ENCODE measurements at places on chromosomes 1 and 21.

DNA sequence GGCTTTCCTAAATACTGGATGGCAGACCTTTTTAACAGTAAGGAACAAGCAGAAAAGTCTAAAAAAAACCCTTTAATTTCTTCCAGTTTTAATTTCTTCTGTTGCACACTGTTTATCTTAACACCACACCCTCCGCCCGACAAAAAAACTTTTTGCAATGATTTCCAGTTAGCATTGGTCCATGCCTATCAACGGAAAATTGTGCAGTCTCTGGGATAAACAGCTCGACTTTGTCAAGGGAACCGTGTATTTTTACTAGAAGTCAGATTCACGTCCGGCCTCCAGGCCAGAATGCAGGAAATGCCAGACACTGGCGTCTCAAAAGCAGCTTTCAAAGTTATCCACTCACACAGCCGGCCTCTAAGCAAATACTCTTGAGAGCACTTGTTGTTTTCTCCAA lies 378 bp upstream of the NUP210L start:
- no peak for DNase-seq

DNA sequence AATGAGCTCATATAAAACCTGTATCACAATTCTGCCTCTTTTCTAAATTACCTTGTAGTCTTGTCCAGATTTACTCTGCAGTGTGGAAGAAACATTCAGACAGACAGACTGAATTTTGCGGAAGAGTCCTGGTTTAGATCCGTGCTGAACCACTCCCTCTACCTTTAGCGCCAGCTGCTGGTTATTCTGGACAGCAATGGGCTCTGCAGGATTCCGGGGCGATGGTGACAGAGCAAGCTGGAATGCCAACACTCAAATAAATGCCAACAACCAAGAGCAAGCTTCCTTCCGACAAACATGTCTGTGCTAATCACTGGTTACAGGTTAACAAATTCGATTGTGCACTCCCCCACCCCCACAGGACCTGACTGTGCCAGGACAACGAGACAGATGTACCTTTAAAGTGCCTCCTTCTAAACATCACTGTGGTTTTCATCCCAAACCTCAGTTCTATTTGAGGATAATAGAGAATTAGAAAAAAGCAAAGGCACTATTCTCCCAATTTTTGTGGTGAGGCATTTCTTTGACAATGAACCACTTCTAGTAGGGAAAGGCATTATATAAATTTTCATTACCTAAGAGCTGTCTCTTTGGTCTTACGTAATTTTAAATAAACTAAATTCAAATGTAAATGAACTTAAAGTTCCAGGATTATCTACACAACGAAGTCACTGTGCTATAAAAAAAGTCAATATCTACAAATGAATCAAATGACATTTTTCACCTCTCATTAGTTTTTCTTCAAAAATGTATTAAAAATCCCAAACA lies 90.4 kb downstream of the INTS7 start:
- peak; percentile 79 for DNase-seq

DNA sequence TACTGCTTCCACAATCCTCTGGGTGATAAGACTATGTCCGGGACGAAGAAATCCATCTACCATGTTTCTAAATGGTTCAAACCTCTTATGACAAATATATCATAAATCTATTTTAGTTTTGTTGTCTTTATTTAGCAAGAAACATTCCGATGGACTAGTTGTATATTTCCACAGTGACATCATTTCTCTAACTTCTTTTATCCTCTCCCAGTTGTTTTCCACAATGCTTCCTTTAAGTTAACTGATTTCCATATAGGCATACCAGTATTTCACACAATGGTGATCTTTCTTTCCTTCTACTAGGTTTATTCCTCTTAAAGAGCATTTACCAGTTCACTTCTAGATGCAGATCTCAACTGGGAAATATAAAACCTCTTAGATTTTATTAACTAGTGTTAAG lies 44.8 kb downstream of the USP1 start:
- DNase-seq = peak; percentile 17

DNA sequence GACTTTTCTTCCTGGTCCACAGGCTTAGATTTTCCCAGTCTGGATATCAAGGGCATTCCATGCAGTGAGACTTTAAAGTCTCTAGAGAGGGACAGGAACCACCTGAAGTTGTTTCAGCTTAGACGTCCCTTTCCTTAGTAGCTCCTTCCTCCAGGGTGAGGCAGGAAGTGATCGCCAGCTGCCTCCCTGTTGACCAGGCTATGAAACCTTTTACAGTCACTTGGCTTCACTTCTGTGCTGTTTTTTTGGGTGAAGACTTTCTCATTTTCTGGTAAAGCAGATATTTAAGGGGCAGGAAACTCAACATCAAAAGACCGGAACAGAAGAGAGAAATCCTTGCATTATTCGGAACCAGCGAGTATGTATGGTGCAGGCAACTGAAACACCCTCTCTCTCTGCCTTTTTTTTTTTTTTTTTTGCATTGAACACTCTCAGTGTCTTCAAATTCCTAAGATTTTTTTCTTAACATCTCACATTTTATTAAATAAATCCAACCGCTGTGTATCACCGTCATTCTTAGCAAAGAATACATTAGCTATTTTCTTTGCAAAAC lies 234.6 kb upstream of the IRF2BP2 start:
- peak; percentile 15 for DNase-seq

- no peak for DNase-seq
Observed at GRCh38 chr1:184433956-184434502, 47.2 kb downstream of the C1orf21 start.

- no peak for DNase-seq
Observed at GRCh38 chr1:61604684-61605083, 120.3 kb downstream of the TM2D1 start.

DNA sequence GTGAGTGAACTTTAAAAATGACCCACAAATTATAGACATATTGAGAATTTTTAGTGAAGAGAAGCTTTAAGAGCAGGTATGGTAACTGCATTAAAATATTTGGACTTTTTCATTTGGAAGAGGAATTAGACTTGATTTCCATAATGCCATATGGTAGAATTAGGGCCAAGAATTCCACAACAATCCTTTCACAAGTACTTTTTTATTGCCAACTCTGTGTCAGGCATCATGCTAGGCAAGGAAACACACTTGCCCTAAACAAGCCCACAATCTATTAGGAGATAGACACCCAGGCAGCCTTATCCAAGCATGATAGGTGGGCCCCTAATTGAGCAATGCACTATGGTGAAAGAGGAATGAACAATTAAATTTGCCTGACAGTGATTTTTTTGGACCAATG lies 353.0 kb downstream of the TGFB2 start:
- no peak for DNase-seq

DNA sequence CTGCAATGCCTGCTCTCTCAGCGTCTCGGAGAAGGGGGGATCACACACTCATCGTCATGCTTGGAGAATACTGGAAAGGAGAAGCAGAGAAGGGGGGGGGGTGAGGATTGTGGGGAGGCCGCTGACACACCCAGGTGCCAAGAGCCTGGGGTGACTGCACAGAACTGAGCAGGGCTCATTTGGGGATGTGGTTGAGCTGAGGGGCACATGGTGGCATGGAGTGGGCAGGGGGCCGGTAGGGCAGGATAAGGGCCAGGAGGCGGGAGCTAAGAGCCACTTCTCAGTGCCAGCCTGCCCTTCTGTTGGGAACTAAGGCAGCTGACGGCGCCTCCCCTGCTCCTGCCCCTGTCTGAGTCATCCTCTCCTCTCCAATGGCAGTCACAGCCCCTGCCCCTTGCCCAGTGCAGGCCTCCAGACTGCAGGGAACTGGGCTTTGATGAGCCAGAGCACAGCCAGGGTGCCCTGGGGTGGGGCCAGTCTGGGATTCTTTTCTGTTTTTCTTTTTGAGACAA lies 27.2 kb downstream of the MRPL37 start:
- DNase-seq = peak; percentile 66

GRCh38 chr1:59671066-59671952 lies 143.4 kb upstream of the HOOK1 start:
- no peak for DNase-seq

DNA sequence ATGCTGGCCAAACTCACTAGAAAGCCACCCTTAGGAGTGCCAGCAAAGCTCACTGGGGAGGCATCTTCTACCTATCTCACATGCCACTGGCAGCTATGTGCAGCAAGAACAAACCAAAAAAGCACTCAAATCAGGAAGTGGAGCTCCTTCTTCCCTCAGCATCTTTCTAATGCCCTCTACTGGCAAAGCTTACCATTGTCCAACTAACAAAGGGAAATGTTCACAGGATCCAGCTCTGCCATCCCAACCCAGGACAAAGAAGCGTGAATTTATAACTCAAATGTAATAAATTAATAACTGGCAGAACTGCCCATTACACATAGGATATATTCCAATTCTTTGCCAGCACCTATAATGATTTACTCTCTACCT lies 38.9 kb downstream of the LEPR start:
- peak; percentile 50 for DNase-seq

GRCh38 chr1:151590961-151591360 lies 20.9 kb upstream of the SNX27 start:
- DNase-seq = no peak

DNA sequence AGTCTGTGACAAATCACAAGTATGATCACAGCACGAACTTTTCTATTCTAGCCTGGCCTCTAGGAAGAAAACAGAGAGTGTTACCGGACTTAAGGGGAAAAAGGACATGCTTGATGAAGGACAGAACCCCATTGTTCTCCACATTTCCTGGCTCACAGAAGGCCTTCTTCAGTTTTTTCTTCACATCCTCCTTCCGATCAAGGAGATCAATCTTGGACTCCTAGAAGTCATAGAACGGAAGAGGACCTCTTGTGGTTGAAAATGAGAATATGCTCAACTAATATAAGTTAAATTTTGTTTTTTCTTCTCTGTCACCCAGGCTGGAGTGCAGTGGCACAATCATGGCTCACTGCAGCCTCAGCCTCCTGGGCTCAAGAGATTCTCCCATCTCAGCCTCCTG lies 30.3 kb downstream of the YARS1 start:
- no peak for DNase-seq

GRCh38 chr1:84103197-84103992 lies 40.7 kb upstream of the PRKACB start:
- peak; percentile 93 for DNase-seq

DNA sequence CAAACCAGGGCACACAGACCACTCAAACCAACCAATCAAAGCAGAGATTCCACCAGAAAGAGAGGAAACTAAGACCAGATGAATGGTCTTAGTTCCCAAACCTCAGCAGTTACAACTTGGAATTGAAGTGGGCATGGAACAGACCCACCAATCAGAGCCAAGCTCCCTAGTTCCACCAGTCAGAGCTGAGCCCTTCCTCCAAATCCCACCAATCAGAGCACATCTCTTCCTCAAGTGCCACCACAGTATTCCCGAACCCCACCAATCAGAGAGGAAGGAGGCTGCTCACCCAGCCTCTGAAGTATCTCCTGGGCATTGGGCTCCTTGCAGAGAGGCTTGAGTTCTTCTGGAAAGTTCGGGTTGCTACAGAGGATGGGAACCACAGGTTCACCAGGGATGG lies 1.4 kb downstream of the GUCA2A start:
- DNase-seq = no peak

DNA sequence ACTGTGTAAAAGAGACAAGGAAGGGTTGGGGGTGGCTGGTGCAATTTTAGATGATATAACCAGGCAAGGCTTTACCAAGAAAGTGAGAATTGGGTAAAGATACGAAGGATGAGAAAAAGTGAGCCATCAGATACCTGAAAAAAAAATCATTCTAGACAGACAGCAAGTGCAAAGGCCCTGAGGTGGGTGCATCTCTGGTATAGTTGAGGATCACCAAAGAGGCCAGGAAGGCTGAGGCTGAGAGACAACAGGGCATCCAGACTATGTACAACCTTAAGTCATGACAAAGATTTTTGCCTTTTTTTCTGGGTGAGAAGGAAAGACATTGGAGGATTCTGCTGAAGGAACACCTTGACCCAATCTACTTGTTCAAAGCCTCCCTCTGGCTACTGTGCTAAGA lies 29.9 kb downstream of the RXRG start:
- DNase-seq = no peak

DNA sequence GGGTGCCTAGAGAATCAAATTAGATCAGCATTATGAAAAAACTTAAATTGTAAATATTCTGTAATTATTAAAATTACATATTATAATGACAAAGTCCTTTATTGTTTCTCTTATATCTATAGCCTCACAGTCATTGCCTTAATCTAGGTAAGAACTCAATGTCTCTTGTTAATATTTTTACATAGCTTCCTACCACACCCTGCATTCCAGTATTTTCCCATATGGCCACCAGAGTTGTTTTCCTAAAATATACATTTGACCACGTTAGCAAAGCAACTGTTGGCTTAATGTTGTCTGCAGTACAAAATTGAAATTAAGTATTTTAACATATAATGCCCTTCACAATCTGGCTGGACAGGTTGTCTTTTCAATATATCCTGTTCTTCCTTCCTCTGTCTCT lies 230.3 kb downstream of the DNAH14 start:
- DNase-seq = no peak

DNA sequence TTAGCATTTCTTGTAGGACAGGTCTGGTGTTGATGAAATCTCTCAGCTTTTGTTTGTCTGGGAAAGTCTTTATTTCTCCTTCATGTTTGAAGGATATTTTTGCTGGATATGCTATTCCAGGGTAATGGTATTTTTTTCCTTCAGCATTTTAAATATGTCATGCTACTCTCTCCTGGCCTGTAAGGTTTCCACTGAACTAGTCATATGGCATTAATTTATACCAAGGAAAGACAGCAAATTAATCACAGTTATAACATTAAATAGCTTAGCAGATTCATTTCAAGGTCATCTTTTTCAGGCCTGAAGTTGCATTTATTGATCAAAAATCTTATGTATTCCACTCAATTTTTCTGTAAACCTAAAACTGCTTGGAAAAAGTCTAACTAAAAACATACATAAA lies 54.9 kb downstream of the AK5 start:
- no peak for DNase-seq

- DNase-seq = peak; percentile 92
Observed at GRCh38 chr1:201771466-201771865, 57.5 kb upstream of the IPO9 start.

- no peak for DNase-seq
Observed at GRCh38 chr21:42113926-42114409, 42.9 kb downstream of the UMODL1 start.

DNA sequence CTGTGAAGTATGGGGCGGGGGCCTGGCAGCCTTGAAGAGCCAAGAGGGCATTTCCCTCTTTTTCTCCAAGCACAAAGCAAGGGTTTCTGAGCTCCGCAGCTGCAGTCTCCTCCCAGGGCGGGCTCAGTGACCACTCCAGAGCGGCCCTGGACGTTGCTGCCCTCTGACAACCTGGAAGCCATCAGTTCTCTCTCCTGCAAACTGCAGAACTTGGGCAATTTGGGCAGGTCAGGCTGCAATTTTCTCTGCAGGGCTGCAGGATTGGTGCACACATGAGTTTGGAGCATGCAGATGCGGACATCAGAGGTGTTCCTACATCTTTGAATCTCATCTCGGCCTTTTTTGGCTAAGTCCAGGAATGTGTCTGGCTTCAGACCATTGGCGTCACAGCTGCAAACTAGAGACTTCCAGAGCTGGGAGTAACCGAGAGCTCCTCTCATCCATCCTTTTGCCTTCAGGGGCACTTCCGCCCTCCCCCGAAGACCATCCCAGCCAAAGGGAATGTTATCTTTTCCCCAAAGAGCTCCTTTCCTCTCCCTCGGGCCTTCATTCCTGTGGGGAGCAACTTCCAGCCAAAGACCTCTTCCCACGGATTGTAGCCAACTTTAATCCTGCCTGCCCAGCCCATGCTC lies 139.6 kb upstream of the WNT4 start:
- DNase-seq = no peak

GRCh38 chr1:45843474-45843905 lies 40.1 kb downstream of the MAST2 start:
- DNase-seq = peak; percentile 87

GRCh38 chr1:56190806-56191365 lies 388.5 kb downstream of the PLPP3 start:
- peak; percentile 71 for DNase-seq

Data from amniotic epithelial cell (primary cell).